ENCODE measurements at places on chromosomes 16 and 17.

DNA sequence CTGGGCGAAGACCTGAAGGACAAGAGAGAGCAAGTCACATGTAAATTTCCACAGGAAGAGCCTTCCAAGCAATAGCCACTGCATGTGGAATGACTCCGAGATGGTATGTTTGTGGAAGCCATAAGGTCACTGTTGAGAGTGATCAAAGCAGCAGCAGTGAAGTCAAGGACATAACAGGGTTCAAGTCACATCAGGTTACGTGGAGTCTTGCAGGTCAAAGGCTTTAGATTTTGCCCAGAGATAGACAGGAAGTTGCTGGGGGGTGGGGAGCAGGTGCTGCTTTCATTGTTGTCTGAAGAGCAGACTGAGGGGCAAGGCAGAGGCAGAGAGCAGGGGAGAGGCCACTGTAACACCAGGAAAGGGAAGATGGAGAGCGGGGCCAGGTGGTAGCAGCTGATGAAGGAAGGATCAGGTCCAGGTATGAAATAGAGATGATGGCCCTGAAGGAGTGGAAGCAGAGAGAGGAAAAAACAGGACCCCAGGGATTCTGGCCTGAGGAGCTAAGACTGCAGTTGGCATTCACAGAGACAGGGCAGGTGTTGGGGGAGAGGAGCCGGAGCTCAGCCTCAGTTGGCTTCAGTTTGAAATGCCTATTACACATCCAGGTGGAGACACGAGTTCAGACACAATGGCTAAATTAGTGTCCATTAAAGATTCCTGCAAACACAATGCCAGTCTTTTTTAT, 129.3 kb upstream of the AXIN2 start:
- no peak for DNase-seq

DNA sequence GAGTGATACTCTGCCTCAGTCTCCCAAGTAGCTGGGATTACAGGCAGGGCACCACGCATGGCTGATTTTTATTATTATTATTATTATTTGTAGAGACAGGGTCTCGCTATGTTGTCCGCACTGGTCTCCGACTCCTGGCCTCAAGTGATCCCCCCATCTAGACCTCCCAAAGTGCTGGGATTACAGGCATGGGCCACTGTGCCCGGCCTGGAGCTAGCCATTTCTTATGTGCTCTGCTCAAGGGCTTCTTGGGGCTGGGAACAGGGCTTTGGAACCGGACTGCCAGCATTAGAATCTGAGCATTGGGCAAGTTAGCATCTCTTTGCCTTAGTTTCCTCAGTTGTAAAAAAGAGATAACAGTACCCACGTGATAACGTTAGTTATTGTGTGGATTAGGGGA, 111.3 kb downstream of the C16orf78 start:
- DNase-seq = no peak

GRCh38 chr16:87044032-87044382, 273.2 kb downstream of the C16orf95 start:
- no peak for DNase-seq

- no peak for DNase-seq
These were observed 6.3 kb downstream of the VWA3A start for GRCh38 chr16:22098405-22099255.
